Activated CD8-positive, alpha-beta memory T cell treated with anti-CD3 and anti-CD28 coated beads for 48 hours (primary cell): ENCODE measurements at places on chromosomes 16 and 17.

DNA sequence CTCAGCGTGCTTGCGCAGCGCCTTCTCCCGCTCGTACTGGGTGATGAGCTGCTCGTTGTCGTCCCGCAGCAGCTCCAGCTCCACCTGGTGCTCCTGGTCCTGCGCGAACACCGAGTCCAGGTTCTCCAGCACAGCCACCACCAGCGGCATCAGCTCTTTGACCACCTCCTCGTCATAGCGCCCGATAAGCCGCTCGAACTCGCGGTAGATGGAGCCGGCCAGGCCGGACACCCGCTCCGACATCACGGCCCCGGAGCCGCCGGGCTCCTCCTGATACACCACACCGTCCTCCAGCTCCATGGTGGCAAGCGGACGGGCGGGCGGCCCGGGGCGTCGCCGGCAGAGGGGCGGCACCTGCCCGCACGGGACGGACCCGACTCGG, 320 bp downstream of the SPAG9 start:
- no peak for DNase-seq

- DNase-seq: no peak
Observed at GRCh38 chr16:58365623-58366022, 26.6 kb upstream of the GINS3 start.

DNA sequence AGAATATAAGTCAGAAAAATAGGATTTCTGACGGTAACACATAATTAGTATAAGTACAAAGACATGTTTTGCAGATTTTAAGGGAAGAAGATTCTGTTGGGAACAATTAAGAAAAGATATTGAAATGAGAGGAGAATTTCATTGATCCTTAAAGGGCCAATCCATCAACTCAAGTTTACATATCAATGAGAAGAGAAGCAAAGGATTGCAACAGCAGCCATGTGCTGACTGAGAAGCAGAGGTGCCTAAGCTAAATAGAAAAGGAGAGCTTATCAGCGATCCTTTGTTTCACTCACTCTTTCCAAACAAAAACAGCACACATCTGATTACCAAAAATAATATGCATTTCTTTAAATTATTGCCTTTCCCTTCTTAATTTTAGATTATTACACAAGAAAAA, 94.6 kb downstream of the ITFG1 start:
- DNase-seq: no peak

GRCh38 chr17:43599835-43600234, 53.7 kb upstream of the ETV4 start:
- no peak for DNase-seq

DNA sequence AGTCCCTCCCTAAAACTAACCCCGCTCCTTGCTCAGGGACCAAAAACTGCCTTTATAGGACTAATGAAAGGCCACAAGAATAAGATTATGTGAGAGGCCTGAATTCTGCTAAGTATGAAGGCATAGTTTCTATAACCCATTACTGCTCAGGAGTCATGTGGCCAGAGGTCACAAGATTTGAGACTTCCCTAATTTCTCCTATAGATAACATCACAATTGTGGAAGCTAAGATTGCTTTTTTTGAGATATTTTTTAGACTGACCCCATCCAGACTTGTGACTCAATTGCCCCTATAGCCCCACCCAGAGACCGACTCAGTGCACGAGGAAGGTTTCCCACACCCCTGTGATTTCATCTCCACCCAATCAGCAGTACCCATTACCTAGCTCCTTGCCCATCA, 504.1 kb upstream of the GOT2 start:
- DNase-seq: no peak

- DNase-seq: no peak
Observed at GRCh38 chr17:50692448-50693035, 15.2 kb downstream of the ANKRD40 start.

GRCh38 chr16:83942074-83942473, 11.0 kb upstream of the OSGIN1 start:
- DNase-seq: no peak

- peak; percentile 26 for DNase-seq
Observed at GRCh38 chr17:76384987-76385891, 830 bp downstream of the SPHK1 start.

- DNase-seq: no peak
Observed at GRCh38 chr16:27706866-27707685, 157.1 kb downstream of the KATNIP start.

DNA sequence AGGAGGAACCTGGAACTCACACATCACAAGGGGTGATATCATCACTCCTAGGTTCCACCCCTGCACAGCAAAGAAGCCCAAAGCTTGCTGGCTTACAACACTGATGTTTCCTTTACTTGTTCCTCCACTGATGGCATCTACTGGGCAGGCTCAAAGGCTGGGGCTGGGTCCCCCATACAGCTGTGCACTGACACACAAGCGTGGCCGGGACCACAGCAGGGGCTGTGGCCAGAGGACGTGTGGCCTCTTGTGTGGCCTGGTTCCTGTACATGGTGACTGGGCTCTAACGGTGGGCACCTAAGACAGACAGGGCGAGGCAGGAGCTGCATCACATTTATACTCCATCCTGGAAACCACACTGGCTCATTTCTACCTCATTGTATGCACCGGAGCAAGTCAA, 264.4 kb upstream of the FOXF1 start:
- no peak for DNase-seq

DNA sequence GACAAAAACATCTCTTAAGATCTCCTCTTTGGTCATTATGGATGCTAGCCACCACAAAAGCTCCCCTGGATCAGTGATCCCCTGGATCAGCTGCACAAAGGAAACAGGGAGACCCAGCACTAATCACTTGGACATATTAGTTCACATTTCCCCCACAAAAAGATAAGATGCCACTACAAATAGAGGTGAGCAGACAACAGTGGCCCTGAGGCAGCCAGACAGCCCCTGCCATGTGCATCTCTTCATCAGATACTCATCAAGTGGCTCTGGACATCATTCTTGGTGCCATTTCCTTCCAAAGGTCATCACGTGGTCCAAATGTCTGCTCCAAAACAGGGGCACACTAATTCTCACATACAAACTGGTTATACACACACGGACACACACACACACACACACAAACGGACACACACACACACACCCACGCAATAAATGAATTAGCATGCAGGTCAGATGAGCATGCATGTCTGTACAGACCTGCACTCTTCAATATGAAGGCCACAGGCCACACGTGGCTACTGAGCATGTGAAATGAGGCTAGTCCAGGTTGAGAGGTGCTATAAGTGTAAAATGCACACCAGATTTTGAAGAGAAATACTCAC, 4.1 kb downstream of the USP36 start:
- DNase-seq: no peak

DNA sequence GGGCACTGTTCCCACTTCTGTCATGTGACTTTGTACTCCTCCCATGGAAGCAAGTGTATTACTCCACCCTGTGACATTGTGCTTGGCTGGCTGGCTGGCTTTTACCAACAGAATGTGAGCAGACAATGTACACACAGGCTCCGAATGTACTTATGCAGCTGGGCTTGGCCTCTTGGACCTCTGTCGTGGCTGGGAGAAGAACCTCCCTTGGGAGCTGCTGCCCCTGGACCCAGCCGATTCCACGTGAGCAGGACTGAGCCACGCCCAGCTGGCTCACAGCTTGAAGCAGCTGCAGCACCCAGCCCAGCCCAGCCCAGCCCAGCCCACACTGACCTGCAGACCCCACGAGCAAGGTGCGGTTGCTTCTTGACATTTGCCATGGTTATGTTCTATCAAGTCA, 177.5 kb downstream of the RBFOX3 start:
- no peak for DNase-seq

- no peak for DNase-seq
Observed at GRCh38 chr17:67376415-67376736, 705 bp upstream of the PITPNC1 start.

DNA sequence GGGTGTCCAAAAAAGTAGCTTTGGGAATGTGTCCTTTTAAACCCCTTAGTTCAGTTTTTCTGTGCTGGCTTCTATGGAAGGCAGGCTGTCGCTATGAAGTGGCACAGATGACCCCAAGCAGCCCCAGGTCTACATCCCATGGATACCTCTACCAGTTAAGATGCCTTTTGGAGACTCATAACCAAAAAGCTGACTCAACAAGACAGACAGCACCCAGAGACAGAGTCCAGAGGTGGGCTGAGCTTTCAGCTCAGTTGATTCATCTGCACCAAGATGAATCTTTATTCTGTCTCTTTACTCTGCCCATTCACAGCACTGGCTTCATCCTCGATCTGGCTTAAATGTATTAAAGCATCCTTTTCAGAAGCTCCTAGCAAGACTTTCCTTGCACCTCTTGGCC, 29.8 kb upstream of the RBBP6 start:
- DNase-seq: no peak

DNA sequence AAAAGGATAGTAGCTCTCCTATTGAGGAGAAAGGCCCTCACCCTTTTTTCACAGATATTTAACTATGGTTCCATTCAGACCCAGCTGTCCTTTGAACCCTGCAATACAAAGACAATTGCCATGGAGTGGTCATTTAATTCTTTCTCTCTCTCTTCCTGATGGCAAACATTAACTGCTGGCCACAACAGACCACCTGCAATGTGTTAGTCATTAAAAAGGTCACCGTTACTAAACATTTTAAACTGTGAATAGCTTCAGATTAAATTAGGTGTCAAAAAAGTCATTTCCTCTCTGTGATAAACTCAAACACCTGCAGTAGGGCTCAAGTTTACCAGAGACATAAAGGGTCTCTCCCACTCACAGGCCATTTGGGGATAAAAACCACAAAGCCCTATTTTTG, 697.2 kb downstream of the TOX3 start:
- no peak for DNase-seq

GRCh38 chr16:84768061-84768807, 51.6 kb upstream of the CRISPLD2 start:
- DNase-seq: no peak

DNA sequence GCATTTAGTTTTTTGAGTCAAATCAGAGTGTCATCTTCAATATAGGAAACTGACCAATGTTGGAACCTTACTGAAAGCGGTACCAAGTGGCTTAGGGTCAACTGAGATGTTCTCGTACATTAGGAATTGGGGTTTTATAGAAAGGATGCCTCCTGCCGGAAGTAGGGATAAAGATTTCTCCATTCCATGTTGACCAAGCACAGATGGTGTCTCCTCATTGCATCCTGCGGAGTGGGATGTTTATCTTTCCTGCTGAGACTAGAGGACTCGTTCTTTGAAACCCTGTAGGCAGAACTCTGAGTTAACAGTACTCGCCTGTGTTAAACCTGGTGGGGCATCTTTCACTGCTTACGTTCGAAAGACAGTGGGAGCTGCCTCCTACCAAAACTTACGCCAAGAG, 1.4 kb downstream of the SHISA6 start:
- no peak for DNase-seq

DNA sequence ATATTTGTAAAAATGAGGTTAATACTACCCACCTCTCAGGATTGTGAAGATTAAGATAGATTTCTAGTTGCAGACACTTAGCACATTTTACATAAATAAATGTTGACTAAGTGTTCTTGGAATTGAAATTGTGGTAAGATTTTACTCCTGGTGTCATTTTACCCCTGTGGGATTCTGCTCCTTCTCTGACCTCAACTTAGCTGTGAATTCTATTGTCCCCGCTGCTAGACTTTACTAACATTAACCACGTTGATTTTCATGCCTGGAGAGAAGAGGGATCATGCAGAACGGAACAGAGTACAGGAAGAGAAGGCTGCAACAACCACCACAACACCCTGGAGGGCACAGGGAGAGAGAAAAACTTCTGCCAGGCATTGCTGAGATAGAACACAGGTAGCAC, 2.1 kb upstream of the TOM1L1 start:
- DNase-seq: no peak

GRCh38 chr17:66643815-66644710, 190.9 kb upstream of the CACNG5 start:
- no peak for DNase-seq

DNA sequence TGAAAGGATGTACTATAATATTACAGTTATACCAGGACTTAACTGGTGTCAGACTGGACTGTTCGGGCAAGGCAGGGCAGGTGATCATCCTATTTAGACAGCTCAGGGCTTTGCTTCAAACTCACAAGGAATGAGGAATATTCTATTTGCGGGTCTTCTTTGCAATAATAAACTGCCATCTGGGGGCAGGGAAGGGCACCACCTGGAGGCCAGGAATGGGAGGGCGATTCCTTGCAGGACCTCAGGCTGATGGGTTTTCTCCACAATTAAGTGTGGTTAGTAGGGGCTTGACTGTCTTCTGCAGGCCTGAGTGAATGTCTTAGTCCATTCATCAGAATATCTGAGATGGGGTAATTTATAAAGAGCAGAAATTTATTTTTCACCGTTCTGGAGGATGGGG, 424.1 kb downstream of the CA10 start:
- DNase-seq: no peak

- no peak for DNase-seq
Observed at GRCh38 chr16:87474566-87474996, 18.2 kb downstream of the ZCCHC14 start.

GRCh38 chr16:35749253-35750141, 2290.1 kb downstream of the TP53TG3F start:
- no peak for DNase-seq

DNA sequence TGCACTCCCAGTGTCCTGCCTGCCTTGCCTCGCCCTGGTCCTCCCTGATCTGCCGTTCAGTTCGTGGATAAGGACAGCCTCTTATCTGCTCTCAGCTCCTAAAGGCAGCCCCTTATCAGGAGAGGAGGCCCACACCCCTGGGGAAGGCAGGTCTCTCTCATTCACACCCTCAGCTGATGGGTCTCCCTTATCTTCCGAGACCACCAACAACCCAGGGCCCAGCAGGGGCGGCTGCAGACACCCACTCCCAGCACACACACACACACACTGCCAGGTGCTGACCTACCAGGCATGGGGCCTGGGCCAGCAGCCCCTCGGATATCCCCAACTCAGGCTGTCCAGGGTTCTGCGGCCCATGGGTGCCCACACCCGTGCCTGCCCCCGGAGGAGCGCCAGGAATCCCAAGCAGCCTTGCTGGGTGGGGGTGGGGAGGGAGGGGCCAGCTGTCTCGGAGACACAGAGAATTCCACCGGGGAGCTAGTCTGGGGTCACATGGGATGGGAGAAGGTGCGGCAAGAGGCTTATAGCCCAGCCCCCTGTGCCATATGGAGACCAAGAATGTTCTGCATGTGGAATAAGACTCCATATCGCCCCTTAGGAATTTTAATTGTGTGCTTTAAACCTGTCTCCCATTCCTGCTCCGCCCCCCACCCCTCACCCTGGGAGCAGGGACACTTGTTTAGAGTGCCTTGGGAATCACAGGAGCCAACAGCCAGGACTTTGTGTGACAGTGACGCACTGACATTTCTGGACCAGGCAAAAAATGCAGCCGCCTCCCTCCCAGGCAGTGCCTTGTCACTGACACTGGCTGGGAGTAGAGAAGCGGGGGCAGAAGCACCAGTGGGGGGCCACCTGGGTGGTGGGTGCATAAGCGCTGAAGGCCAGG, 41.9 kb upstream of the EMP2 start:
- no peak for DNase-seq

- no peak for DNase-seq
Observed at GRCh38 chr17:34166352-34166751, 88.7 kb upstream of the CCL2 start.

GRCh38 chr17:43014649-43015542, 7.3 kb downstream of the VAT1 start:
- DNase-seq: no peak
